Stimulated activated CD8-positive, alpha-beta memory T cell treated with anti-CD3 and anti-CD28 coated beads, Interleukin-12 subunit alpha, Interleukin-12 subunit beta, amount 100 ng/mL, for 4 hours (primary cell): ENCODE measurements at places on chromosomes 7 and 10.
A peak's percentile ranks its signal among the peaks of the same experiment; 100 is the strongest.

DNA sequence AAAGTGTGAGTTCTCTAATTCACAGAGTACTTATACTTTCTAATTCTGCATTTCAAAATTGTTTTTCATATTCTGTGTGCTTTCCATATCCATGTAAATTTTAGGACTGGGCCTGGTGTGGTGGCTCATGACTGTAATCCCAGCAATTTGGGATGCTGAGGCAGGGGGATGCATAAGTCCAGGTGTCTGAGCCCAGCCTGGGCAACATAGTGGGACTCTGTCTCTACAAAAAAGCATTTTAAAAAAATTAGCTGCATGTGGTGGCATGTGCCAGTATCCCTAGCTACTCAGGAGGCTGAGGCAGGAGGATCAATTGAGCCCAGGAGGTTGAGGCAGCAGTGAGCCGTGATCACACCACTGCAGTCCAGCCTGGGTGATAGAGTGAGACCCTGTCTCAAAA lies 382.6 kb upstream of the AKR1E2 start:
- DNase-seq: no peak

GRCh38 chr7:129997285-129997684 lies 44.5 kb upstream of the UBE2H start:
- no peak for DNase-seq

- no peak for DNase-seq
Observed at GRCh38 chr10:133211141-133211830, 18.7 kb upstream of the UTF1 start.

GRCh38 chr10:14782691-14783363 lies 8.1 kb upstream of the FAM107B start:
- DNase-seq: no peak

GRCh38 chr7:77714195-77714594 lies 17.9 kb downstream of the RSBN1L start:
- no peak for DNase-seq

- no peak for DNase-seq
Observed at GRCh38 chr7:43513251-43513650, 69.7 kb upstream of the STK17A start.

DNA sequence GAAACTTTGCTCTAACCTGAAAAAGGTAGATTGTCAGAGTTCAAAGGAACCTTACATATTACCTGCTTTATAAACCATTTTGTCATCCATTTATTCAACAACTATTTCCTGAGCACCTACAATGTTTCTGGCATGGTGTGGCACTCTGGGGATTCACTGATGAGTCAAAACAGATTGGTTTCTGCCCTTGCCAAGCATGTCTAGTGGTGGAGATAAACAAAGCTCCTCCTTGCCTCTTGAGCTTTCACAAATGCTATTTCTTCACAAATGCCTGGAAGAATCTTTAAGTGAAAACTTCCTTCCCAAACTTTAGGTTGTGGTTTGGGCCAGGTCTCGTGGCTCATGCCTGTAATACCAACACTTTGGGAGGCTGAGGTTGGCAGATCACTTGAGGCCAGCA lies 85.1 kb upstream of the RELN start:
- no peak for DNase-seq

DNA sequence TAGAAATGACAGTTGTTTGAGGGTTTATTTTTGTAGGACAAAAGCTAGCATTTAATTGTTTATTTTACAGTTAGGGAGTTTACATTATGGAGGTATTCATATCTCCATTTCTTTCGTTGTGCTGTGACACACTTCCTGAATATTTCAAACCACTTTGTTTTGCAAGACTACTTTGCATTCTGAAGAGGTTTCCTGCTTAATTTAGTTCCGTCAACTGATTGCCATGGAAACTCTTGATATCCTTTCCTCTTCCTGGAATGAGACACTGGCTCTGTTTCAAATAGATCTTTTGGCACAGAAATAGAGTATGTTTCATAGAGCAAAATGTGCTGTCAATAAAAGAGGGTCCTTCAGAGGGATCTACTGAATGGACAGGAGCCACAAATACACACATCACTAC lies 159.5 kb upstream of the AGR3 start:
- DNase-seq: no peak

DNA sequence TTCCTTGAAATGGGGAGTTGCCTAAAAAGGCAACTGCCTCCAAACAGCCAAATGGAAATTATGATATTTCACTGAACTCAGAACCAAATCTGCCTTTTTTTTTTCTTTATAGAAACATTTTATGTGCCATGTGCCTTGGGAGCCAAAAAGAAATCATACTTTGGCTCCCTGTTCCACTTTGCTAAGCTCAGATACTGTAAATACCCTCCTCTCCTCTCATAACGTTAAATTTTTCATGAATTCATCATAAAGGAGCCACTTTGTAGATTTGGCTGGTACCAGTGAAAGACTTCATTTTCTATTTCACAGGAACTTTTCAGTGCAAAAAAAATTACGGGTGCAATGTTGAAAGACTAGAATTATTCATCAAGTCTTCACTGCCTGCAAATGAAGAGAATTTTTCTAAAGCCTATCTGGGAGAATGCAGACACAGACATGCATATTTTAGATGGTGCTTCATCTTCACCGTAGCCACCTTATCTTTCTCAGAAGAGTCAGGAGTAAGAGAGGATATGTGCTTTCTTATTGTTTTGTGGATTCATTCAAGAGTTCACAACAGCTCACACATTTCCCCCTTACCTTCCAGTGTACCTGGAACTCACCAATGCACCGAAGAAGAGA lies 742.3 kb upstream of the GALNT17 start:
- DNase-seq: no peak

DNA sequence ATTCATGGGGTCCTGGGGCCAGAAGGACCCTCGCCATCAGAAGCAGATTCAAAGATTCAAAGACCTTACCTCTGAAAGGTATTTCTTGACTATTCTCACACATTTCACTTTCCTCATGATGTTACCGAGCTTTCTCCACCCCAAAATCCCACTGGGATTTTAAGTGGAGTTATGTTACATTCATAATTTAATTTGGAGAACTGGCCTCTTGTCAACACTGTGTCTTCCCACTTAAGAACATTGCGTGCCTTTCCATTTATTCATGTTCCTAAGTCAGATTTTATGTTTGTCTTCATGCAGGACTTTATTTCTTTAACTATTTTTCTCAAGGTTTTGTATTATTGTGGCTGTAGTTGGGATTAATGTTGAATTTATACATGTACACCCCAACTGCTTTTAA lies 123.5 kb upstream of the BMPER start:
- DNase-seq: no peak

DNA sequence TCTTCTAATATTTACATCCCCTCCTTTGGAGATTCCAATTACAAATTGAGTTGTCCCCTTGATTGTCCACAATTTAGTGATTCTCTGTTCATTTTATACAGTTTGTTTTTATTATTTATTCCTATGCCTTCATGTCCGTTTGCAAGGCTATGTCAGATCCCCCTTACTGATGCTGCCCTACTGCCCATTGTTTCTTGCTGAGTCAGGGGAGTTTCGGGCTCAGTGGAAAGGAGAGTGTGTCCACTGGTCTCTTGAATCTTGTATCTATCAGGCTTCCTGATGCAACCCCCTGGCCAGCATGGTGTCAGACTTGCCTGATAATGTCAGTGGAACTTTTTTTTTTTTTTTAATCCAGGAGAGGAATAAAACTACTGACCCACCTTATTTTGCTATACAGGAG lies 384.4 kb downstream of the CDC14C start:
- no peak for DNase-seq

GRCh38 chr10:51599647-51600046 lies 99.7 kb downstream of the CSTF2T start:
- DNase-seq: no peak

DNA sequence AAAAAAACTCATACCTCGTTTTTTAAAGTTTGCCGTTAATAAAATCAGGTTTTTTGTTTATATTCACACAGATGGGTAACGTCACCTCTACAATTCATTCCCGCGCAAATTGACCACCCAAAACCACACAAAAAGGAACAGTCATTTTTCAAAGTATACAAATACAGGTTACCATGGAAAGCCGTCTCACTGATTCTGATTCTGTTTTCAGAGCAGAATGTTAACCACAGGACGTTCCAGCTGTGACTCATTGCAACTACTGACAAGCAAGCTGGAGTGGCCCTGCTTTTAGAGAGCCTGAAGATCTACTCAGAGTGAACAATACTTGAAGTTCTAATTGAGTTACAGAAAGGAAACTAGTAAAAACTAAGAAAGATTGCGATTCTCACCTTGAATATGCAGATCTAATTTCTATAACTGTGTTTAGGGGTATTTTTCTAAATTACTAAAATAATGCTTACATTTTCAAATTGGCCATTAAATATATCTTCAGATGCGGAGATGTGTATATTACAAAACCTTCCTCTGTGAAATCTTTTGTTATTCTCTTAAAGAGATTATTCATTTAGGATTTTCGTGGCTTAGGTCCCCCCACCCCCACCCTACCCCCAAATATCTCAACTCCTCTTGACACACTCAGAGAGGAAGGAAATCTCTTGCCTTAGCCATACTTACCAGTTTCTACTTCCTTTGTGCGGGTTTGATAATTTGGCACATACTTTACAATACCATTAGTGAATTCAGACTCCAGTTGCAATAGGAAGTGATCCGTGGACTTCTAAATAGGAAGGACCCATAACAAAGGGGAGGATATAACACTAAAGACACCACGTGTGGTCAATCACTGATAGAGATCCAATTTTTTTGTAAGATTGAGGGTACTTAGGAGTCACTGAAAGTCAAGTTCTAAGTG lies 106.0 kb downstream of the CUBN start:
- DNase-seq: peak; percentile 43

- DNase-seq: no peak
Observed at GRCh38 chr7:8637322-8637721, 203.9 kb downstream of the NXPH1 start.

- DNase-seq: no peak
Observed at GRCh38 chr10:7449063-7449695, 38.3 kb upstream of the SFMBT2 start.

DNA sequence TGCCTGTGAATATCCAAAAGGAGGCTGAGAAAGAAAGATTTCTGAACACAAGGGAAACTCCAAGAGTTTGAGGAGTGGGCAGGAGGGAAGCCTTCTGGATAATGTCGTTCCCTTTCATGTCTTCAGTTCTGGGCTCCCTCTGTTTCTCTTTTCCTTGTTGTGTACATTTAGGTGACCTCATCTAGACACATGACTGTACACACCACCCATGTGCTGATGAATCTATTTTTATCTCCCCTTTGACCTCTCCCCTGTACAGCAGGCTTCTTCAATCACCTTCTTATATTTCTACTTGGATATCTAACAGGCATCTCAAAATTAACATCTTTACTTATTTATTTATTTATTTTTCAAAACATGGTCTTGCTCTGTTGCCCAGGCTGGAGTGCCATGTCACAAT lies 363.1 kb downstream of the GATA3 start:
- DNase-seq: no peak

DNA sequence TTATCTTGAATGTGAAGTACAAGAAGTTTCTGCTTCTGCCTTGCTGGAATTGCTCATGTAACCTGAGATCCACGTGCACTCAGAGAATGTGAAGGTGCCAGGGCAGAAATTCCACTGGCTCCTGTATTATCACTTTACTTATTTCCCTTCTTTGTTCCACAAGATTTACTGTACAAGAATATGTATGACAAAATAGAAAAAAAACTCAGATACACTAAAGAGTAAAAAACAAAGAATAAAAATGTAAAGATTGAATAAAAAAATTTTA lies 43.0 kb downstream of the PLCE1 start:
- DNase-seq: no peak

- DNase-seq: no peak
Observed at GRCh38 chr7:76272851-76273497, 29.5 kb upstream of the HSPB1 start.
